Endothelial cell (in vitro differentiated cells): ENCODE measurements at places on chromosomes 4 and X. TPM values are rescaled to one million over a fixed set of nuclear protein-coding genes. Genes with fewer than 3 reads are reported as not detected.

Gene EVC
- total RNA-seq, result 14.9 TPM

Gene FGF13
- 42.6 TPM for total RNA-seq

Gene PHOX2B
- not detected for total RNA-seq

Gene SSX4B
- total RNA-seq, result not detected

Gene CLDN22
- total RNA-seq, result not detected

Gene PPP2R2C
- 1.7 TPM for total RNA-seq

DNA sequence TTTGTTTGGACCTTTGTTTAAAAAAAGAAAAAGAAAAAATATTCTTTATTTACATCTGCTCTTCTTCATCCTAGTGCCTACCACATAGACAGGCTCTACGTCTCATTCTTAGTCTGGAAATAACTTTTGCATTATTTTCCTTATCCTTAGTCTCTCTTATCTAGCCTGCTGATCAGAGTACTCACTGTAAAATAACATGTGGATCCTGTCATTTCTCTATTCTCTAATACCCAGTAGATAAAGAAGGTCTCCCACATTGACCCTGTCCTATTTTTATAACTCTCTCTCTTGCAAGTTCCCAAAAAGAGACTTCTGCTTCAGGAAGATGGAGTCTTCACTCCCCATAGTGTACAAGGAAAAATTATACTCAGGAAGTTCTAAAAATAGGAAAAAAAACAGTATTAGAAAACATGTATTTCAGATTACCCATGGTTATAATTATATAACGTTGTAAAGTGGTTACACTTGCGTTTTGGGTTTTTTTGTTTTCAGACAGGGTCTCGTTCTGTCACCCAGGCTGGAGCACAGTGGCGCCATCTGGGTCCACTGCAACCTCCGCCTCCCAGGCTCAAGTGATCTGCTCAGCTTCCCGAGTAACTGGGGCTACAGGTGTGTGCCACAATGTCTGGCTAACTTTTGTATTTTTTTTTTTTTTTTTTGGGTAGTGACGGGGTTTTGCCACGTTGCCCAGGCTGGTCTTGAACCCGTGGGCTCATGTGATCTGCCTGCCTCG is 23.8 kb downstream of the ZFX start:
- DNase-seq, result no peak
- H3K4me3 ChIP-seq, result no peak overlapping the region
- peaks cover 5% of the 10 kb centered on the region for H3K4me1 ChIP-seq
- peaks cover 11% of the 10 kb centered on the region for H3K36me3 ChIP-seq
- peaks cover 4% of the 10 kb centered on the region for H3K27me3 ChIP-seq
- H3K27ac ChIP-seq, result no peak overlapping the region

DNA sequence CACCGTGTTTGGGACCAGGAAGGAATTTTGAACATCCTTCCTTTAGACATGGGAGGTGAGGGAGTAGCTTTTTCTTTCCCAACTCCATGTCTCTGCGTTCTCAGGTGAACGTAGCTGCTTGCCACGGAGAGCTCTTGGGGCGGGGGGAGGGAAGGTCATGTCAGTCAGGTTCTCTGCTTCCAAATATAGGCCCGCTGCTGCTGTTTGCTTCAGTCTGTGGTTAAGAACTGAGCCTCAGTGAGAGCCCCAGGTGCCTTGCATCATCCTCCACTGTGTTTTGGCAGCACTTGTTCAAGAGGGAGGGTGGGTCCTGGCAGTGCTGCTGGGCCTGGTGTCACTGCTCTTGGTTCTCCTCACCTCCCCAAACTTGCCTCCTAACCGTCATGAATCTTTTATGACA is 46.5 kb downstream of the HADH start:
- peaks cover 4% of the 10 kb centered on the region for H3K36me3 ChIP-seq
- no peak for DNase-seq
- peaks cover 1% of the 10 kb centered on the region for H3K27me3 ChIP-seq
- no peak overlapping the region for H3K27ac ChIP-seq

DNA sequence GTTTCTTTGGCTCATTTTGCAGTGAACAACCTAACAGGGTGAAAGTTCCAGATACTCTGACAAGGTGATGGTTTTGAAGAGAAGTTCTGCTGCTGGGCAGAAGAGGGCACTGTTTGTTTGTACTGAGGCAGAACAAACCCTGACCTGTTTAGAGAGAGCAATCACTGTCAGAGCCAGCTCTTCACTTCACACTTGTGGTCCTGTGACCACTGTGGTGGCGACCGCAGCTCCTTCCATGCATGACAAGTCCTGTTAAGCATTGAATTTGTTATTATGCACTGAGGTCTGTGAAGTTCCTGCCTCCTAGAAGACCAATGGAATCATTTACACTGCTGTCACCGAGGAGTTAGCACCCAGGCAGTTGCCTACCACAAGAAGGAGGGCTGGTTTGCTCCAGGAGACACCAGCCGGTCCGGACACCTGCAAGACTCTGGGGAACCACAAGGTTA is 86.6 kb downstream of the ZNF330 start:
- peaks cover 3% of the 10 kb centered on the region for H3K27me3 ChIP-seq
- H3K4me3 ChIP-seq, result no peak overlapping the region
- peaks cover 5% of the 10 kb centered on the region for H3K4me1 ChIP-seq
- H3K27ac ChIP-seq, result no peak overlapping the region
- peak; percentile 61 for DNase-seq

DNA sequence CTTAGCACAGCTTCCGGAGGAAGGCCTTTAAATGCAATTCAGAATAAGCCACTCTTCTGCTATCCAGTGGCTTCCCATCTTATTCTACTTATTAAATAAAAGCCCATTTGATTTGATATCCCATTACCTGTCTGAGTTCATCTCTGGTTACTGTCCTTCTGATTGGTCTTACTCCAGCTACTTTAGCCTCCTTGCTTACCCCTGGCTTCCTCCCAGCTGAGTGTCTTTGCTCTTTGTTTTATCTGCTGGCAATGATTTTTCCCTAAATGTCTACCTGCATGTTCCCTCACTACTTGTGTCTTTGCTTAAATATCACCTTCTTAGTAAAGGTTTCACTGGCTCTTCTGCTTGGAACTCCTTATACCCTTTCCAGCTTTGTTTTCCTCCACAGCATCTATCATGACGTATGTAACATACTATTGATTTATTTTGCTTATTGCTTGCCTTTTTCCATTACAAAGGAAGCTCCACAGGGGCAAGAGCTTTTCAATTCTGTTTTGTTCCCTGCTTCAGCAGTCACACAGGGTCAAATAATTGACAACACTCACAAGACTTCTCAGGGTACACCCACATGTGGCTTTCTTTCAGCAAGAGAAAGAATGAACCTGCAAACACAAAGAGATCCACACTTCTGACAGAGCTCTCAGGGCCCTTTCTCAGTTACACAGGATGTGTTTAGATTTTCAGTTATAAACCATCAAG is 63.8 kb downstream of the TBC1D19 start:
- no peaks in the 10 kb centered on the region for H3K27me3 ChIP-seq
- DNase-seq, result no peak
- H3K4me1 ChIP-seq, result no peaks in the 10 kb centered on the region

GRCh38 chr4:117447925-117448324 is 362.5 kb upstream of the TRAM1L1 start:
- H3K27ac ChIP-seq, result no peak overlapping the region
- DNase-seq, result peak; percentile 6
- H3K4me1 ChIP-seq, result no peaks in the 10 kb centered on the region
- no peaks in the 10 kb centered on the region for H3K36me3 ChIP-seq

- no peak overlapping the region for H3K4me3 ChIP-seq
- no peaks in the 10 kb centered on the region for H3K36me3 ChIP-seq
- H3K27me3 ChIP-seq, result peaks cover 2% of the 10 kb centered on the region
- no peak for DNase-seq
Observed at GRCh38 chr4:70678383-70678999, 9.8 kb upstream of the UTP3 start.

- H3K4me1 ChIP-seq, result peaks cover 6% of the 10 kb centered on the region
- no peaks in the 10 kb centered on the region for H3K36me3 ChIP-seq
- H3K4me3 ChIP-seq, result no peak overlapping the region
- DNase-seq, result no peak
Observed at GRCh38 chrX:67749536-67749935, 205.7 kb downstream of the AR start.

DNA sequence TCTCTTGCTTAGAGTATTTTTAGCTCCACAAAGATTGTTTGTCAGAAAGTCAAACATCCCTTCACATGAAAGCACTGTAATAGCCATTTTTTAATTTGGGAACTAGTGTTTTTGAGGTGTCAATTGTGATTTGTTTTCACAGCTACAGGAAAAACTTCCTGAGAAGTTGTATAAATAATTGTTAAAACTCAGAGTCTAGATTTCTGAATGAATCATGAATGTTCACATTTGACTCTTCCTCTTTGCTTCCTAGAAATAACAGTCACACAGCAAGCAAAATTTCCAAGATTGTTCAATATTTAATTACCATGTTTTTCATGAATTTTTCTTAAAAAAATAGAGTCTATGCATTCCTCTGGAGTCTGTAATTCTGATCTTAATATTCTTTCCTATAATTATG is 156.9 kb upstream of the SLC7A11 start:
- peaks cover 10% of the 10 kb centered on the region for H3K4me1 ChIP-seq
- DNase-seq, result no peak
- H3K27ac ChIP-seq, result peak overlapping the region; percentile 78
- no peaks in the 10 kb centered on the region for H3K36me3 ChIP-seq
- H3K4me3 ChIP-seq, result no peak overlapping the region

- no peaks in the 10 kb centered on the region for H3K36me3 ChIP-seq
- no peak overlapping the region for H3K4me3 ChIP-seq
- H3K27ac ChIP-seq, result no peak overlapping the region
- H3K4me1 ChIP-seq, result peaks cover 21% of the 10 kb centered on the region
Observed at GRCh38 chr4:140257461-140258305, 103.7 kb upstream of the MAML3 start.

DNA sequence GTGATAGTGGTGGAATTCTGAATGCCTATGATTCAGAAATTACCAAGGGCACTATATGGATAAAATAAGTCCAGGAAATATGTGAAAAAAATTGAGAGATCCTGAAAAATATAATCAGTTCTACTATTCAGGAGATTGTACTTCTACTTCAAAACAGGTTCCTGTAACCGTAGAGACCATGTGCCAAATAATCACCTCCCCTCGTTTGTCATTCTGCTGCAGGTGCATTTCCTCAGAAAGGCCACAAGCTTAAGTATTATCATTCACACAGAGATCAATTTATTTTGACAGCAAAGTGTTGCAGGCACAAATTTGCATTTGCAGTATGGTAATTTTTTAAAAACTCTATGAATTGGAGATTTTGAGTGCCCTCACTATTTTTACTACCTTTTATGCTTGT is 1000.0 kb downstream of the CCSER1 start:
- H3K27ac ChIP-seq, result no peak overlapping the region
- H3K4me1 ChIP-seq, result no peaks in the 10 kb centered on the region
- H3K27me3 ChIP-seq, result no peaks in the 10 kb centered on the region
- H3K4me3 ChIP-seq, result no peak overlapping the region
- DNase-seq, result no peak

DNA sequence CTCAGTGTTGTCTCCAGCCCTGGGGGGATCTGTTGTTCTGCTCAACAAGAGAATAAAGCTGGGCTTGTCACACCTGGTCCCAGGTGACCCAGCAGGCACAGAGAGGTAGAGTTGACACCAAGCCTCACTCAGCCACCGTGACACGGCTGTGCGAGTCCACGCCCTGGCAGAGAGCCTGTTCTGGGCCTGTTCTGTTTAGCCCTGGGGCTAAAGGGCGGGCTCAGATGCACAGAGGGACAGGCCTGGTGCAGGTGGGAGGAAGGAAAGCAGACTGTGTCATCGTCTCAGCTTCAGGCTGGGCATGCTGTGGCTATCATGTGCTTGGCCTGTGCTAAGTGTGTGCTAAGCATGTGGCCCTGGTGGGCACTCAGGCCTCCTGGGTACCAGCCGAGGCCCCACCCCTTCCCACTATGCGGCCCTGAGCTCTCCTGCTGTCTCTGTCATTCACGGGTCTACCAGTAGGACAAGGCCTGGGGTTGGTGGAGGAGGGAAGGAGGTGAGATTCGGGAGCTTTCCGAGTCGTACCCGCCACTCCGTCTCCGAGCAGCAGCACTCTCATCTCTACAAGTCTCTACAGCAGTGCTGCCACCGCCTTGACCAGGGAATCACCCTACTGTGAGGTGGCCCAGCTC is 10.8 kb downstream of the WFS1 start:
- peaks cover 6% of the 10 kb centered on the region for H3K4me1 ChIP-seq
- H3K27me3 ChIP-seq, result peaks cover 4% of the 10 kb centered on the region
- H3K4me3 ChIP-seq, result no peak overlapping the region
- H3K27ac ChIP-seq, result no peak overlapping the region
- H3K36me3 ChIP-seq, result peaks cover 22% of the 10 kb centered on the region

GRCh38 chr4:181606300-181606699 is 636.9 kb upstream of the TENM3 start:
- H3K36me3 ChIP-seq, result no peaks in the 10 kb centered on the region
- H3K27me3 ChIP-seq, result no peaks in the 10 kb centered on the region
- no peak overlapping the region for H3K27ac ChIP-seq
- H3K4me1 ChIP-seq, result peaks cover 18% of the 10 kb centered on the region

DNA sequence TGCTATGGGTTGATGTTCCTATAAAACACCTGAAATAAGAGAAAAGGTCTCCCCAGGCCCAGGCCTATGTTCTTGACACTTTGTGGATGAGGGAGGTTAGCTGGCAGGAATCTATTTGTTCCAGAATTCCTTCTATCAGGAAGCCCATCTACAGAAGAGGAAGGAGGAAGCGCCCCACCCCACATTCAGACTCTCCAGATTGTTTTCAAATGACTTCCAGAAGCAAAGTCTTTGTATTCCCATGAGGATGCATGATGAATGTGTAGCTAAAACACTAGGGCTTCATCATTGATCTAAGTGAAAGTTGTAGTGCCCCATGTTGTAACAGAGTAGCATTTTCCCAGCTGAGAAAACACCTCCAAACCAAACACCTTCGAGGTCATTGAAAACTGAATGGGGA is 16.4 kb downstream of the OTC start:
- DNase-seq, result no peak
- no peak overlapping the region for H3K27ac ChIP-seq
- H3K4me1 ChIP-seq, result peaks cover 6% of the 10 kb centered on the region
- no peaks in the 10 kb centered on the region for H3K27me3 ChIP-seq

GRCh38 chr4:76744241-76744921 is 153.6 kb downstream of the SOWAHB start:
- peaks cover 23% of the 10 kb centered on the region for H3K4me1 ChIP-seq
- H3K36me3 ChIP-seq, result peaks cover 9% of the 10 kb centered on the region
- H3K4me3 ChIP-seq, result no peak overlapping the region
- peaks cover 2% of the 10 kb centered on the region for H3K27me3 ChIP-seq
- H3K27ac ChIP-seq, result no peak overlapping the region

- H3K36me3 ChIP-seq, result no peaks in the 10 kb centered on the region
- H3K27me3 ChIP-seq, result no peaks in the 10 kb centered on the region
- DNase-seq, result no peak
- H3K27ac ChIP-seq, result no peak overlapping the region
- H3K4me1 ChIP-seq, result no peaks in the 10 kb centered on the region
- no peak overlapping the region for H3K4me3 ChIP-seq
Observed at GRCh38 chr4:23866450-23867075, 23.3 kb downstream of the PPARGC1A start.

- no peak overlapping the region for H3K27ac ChIP-seq
- H3K4me3 ChIP-seq, result no peak overlapping the region
- H3K27me3 ChIP-seq, result peaks cover 2% of the 10 kb centered on the region
- DNase-seq, result no peak
- peaks cover 4% of the 10 kb centered on the region for H3K4me1 ChIP-seq
Observed at GRCh38 chrX:104310090-104310489, 55.4 kb upstream of the ESX1 start.
